T-cell (primary cell): ENCODE measurements at places on chromosomes 11 and 22.

- DNase-seq = no peak
Observed at GRCh38 chr11:106234794-106235193, 157.3 kb downstream of the AASDHPPT start.

DNA sequence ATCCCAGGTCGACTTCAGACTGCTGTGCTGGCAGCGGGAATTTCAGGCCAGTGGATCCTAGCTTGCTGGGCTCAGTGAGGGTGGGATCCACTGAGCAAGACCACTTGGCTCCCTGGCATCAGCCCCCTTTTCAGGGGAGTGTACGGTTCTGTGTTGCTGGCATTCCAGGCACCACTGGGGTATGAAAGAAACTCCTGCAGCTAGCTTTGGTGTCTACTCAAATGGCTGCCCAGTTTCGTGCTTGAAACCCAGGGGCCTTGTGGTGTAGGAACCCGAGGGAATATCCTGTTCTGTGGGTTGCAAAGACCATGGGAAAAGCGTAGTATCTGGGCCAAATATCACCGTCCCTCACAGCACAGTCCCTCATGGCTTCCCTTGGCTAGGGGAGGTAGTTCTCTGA is 254.8 kb downstream of the GRIK4 start:
- no peak for DNase-seq

DNA sequence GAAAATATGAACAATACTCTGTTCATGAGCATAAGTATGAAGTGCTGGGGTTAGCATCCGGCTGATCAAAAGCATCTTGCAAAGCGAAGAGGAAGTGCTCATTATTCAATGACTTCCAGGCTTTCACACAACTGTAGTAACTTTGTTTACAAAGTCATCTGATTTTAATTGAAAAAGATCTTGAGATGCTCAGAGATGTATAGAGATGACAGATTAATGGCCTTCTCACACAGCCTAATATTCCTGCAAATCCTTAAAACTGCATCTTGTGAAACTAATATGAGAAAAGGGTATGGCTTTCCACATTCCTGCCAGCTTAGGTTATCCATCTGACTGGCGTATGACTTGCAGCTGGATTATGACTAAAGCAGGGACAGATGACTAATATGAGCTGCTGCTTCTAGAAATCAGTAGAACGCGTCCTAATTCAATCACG is 125.4 kb downstream of the CASP12 start:
- no peak for DNase-seq

GRCh38 chr11:118318581-118319336 is 14.2 kb downstream of the CD3E start:
- no peak for DNase-seq

- DNase-seq = no peak
Observed at GRCh38 chr22:19393704-19394103, 37.8 kb downstream of the HIRA start.

GRCh38 chr11:25961539-25961938 is 370.4 kb upstream of the ANO3 start:
- no peak for DNase-seq

GRCh38 chr11:128720522-128720985 is 26.7 kb downstream of the FLI1 start:
- DNase-seq = peak; percentile 46

DNA sequence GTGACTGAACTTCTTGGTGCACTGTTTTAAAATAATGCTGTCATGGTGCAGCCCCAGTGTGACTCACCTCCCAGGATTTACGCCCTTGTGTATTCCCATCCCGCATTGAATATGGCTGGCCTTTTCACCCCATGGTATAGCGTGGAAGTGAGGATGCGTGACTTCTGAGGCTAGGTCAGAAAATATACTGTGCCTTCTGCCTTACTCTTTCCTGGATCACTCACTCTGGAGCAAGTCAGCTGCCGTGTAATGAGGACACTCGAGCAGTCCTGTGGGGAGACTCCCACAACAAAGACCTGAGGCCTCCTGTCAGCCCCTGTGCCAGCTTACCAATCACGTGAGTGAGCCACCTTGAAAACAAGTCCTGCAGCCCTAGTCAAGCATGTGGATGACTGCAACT is 471.9 kb upstream of the KIRREL3 start:
- DNase-seq = no peak
